Activated T-cell treated with anti-CD3 and anti-CD28 coated beads, Interleukin-2, amount 50 U/mL, for 4 hours (primary cell): ENCODE measurements at places on chromosomes 7 and 10. TPM values are rescaled to one million over a fixed set of nuclear protein-coding genes. Genes with fewer than 3 reads are reported as not detected.

Gene NANOS1
- total RNA-seq = 0.08 TPM

Gene CALML5
- total RNA-seq = not detected

Gene COBL
- not detected for total RNA-seq

Gene EVX1
- total RNA-seq = not detected

Gene SLC18A3
- total RNA-seq = not detected

Gene FKBP9
- 0.79 TPM for total RNA-seq

Gene TAS2R4
- total RNA-seq = 0.20 TPM

Gene KCP
- total RNA-seq = 0.10 TPM

Gene RBP3
- not detected for total RNA-seq

Gene RNF148
- total RNA-seq = not detected

Gene DDC
- 0.61 TPM for total RNA-seq

Gene RASA4B
- 35.7 TPM for total RNA-seq
